ENCODE measurements at places on chromosomes 16 and 17.

- DNase-seq, result peak; percentile 37
Observed at GRCh38 chr16:84484579-84485254, 19.7 kb downstream of the MEAK7 start.

- DNase-seq, result no peak
Observed at GRCh38 chr16:13587181-13587580, 332.8 kb upstream of the ERCC4 start.

GRCh38 chr16:84593825-84594724 lies 23.8 kb downstream of the COTL1 start:
- DNase-seq, result no peak

DNA sequence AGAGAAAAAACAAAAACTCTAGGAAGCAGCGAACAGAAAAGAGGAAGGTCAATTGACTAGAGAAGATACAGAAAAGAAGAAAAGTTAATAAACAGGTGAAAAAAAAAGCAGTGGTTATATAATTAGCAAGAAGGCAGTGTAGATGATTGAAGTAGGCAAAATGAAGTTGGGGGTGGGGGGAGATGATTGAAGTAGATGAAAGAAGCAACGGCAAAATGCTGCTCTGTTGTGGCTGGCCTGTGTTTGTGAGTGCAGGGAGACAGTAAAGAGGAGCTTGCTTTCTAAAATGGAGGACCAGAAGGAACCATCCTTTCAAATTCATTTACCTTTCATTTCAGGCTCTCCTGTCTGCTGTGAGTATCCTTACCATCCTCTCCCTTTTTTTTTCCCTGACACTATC lies 3.6 kb downstream of the EVI2B start:
- DNase-seq, result no peak

- no peak for DNase-seq
Observed at GRCh38 chr16:76176153-76176552, 101.0 kb upstream of the CNTNAP4 start.

GRCh38 chr17:20010099-20010863 lies 1.1 kb downstream of the SPECC1 start:
- no peak for DNase-seq

GRCh38 chr17:58329810-58330537 lies 1.4 kb upstream of the TSPOAP1 start:
- no peak for DNase-seq

- DNase-seq, result no peak
Observed at GRCh38 chr17:41973408-41973811, 6.8 kb downstream of the CNP start.

GRCh38 chr17:29177541-29177870 lies 2.7 kb downstream of the MYO18A start:
- no peak for DNase-seq

Data from RWPE2 (cell line).